Mucosa of descending colon (tissue), 3 donors: ENCODE measurements at places on chromosomes 3 and 15. TPM values are rescaled to one million over a fixed set of nuclear protein-coding genes. Genes with fewer than 3 reads are reported as not detected.

SOX2 gene
- total RNA-seq = 0.19 TPM

C2CD4B gene
- 1.5 TPM for total RNA-seq

RPL14 gene
- 1,286 TPM for total RNA-seq

C3orf22 gene
- total RNA-seq = not detected

MYL3 gene
- total RNA-seq = 0.32 TPM

GOLGA8G gene
- total RNA-seq = not detected

ACKR2 gene
- total RNA-seq = 13.1 TPM

RASA2 gene
- 21.7 TPM for total RNA-seq

RBM6 gene
- 75.6 TPM for total RNA-seq

ANKRD34C gene
- not detected for total RNA-seq

GPD1L gene
- 57.6 TPM for total RNA-seq

ITPKA gene
- total RNA-seq = 18.3 TPM

NOX5 gene
- not detected for total RNA-seq

ITIH4 gene
- 1.9 TPM for total RNA-seq

NANOGP8 gene
- total RNA-seq = 1.8 TPM

MOBP gene
- 0.92 TPM for total RNA-seq

ADPRH gene
- total RNA-seq = 9.1 TPM

RASGRP1 gene
- 2.6 TPM for total RNA-seq

SCAANT1 gene
- not detected for total RNA-seq

EIF2A gene
- 78.9 TPM for total RNA-seq

BSN gene
- total RNA-seq = 0.36 TPM

PARP15 gene
- 1.2 TPM for total RNA-seq

MRPS25 gene
- total RNA-seq = 78.7 TPM

WHAMM gene
- 10.8 TPM for total RNA-seq
